ENCODE measurements at places on chromosomes 7 and 10. TPM values are rescaled to one million over a fixed set of nuclear protein-coding genes. Genes with fewer than 3 reads are reported as not detected.

Gene NEURL1
- 0.39 TPM for total RNA-seq

Gene MMP21
- not detected for total RNA-seq

Gene CRTAC1
- total RNA-seq, result 5.8 TPM

Gene UBE2D1
- 17.4 TPM for total RNA-seq

- no peak for DNase-seq
These were observed 31.2 kb upstream of the SH2B2 start for GRCh38 chr7:102255501-102255900.

GRCh38 chr7:27520815-27521790, 141.6 kb downstream of the HIBADH start:
- no peak for DNase-seq

DNA sequence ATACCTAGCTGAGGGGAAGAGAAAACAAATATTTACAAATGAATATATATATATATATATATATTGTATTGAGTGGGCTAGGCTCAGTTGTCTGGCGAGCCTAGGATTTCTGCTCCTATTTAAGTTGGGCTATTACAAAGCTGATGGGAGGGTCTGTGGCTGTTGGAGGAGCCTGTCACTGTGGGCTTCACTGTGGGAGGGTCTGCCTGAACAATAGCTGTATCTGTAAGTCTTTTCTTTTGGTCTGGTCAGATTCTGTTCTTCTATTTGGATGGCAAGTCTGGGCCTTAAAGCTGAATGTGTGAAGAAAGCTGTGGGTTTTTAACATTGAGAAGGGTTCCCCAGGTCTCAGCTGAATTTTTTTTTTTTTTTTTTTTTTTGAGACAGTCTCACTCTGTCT, 220.6 kb upstream of the LYZL1 start:
- DNase-seq, result no peak

- peak; percentile 78 for DNase-seq
These were observed 125.7 kb downstream of the GFRA1 start for GRCh38 chr10:116147147-116147905.
